ENCODE measurements at places on chromosomes 5 and 9. TPM values are rescaled to one million over a fixed set of nuclear protein-coding genes. Genes with fewer than 3 reads are reported as not detected.
A peak's percentile ranks its signal among the peaks of the same experiment; 100 is the strongest.

The CSF1R gene
- 0.22 TPM for total RNA-seq

The AQP7 gene
- total RNA-seq: 0.17 TPM

The TLR4 gene
- total RNA-seq: 12.5 TPM

The AMBP gene
- 0.10 TPM for total RNA-seq

The NPR3 gene
- 0.52 TPM for total RNA-seq

The C5orf46 gene
- total RNA-seq: 10.0 TPM

The PPP3R2 gene
- not detected for total RNA-seq

The COL15A1 gene
- 2.9 TPM for total RNA-seq

The PCDHA9 gene
- not detected for total RNA-seq

The C1QTNF2 gene
- total RNA-seq: 2.5 TPM

GRCh38 chr5:137024044-137024443 is 475.1 kb downstream of the SPOCK1 start:
- DNase-seq: no peak

- DNase-seq: no peak
These were observed 236.9 kb upstream of the NFIL3 start for GRCh38 chr9:91660521-91660920.

DNA sequence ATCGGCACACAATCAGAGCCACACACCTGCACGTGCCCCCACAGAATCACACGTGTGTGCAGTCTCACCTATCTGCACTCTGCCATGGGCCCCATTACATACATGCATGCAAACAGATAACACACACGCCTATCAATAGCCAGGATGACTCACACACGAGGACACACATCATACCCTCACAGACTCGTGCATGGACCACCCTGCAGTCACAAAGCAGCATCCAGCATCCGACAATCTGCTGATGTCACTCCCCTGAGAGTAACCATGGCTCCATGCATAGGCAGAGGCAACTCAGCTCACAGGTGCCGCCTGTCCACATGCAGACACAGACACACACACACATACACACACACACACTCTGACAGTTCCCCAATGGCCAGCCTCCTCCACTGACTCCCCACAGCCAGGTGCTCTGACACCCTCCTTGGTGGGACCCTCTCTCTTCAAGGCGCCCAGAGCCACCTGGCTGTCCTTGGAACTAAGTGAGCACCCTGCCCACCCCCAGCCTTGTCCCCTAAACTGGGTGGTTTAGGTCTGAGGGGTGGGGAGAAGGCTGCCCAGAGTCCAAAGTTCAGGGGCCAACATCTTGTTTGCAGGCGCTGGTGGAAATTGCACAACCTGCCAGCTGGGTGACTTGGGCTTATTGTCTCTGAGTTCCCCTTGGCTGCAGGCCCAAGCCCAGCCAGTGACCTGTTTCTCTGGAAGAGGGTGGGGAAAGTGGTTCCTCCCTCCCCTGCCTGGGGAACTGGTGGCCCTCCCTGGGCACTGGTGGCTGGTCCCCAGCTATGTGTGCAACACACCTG is 34.6 kb upstream of the NEK6 start:
- DNase-seq: peak; percentile 72

DNA sequence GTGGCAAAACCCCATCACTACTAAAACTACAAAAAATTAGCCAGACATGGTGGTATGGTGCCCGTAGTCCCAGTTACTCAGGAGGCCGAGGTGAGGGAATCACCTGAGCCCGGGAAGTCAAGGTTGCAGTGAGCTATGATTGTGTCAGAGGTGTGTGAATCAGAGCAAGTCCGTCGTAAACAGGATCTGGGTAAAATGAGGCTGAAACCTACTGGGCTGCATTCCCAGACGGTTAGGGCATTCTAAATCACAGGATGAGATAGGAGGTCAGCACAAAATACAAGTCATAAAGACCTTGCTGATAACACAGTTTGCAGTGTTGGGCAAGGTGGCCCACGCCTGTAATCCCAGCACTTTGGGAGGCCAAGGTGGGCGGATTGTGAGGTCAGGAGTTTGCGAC is 1.9 kb upstream of the CLTB start:
- peak; percentile 47 for DNase-seq

DNA sequence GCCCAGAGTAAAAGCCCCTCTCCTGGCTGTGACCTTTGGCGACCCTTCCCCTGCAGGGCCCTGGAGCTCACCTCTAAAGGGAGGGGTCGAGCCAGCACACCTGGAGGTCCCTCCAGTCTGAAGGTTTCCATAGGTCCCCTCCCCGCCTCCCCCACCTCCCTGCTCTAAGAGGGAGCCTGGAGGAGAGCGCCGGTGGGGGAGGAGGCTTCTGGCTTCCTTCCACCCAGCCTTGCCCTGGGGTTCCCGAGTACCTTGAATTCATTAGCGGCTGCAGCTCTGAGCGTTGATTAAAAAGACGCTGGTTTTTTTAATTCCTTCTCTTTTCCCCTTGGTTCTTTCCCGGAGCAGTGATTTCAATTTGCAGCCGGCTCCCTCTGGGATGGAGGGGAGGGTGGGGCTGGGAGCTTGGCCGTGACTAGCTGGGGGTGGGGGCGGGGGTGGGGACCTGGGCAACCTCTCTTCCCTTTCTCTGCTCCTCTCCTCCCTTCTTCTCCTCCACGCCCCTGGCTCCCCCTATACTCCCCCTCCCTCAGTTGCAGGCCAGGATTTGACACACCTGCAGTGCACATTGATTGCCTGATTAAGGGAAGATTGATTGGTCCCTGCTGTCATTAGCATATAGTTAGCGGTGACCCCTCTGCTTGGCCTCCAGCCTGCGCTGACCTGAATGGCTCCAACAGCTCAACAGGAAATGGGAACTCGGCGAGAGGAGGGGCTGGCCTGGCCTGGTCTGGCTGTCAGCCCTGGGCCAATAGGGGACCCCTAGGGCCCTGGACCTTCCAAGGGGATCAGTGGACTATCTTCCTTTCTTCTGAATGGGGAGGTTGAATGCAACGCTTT is 67.5 kb upstream of the RAPGEF1 start:
- DNase-seq: no peak

GRCh38 chr5:144742361-144742760 is 571.7 kb downstream of the KCTD16 start:
- no peak for DNase-seq

DNA sequence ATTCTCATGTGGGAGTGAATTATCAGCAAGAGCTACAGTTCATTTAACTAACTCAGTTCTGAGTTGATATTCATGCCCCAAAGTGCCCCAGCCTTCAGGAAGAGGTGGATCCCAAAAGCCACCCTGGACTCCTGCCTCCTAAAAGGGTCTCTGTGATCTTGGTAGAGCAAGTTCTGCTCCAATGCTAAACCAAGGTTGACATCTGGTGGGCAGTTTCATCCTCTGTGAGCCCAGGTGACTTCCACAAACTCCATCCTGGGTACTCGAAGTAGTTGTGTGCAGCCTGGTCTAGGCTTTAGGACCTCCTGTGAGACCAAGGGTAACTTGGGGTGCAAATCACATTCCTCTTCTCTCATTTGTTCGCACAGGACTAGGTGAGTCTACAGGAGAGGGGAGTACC is 816.8 kb downstream of the MTRR start:
- DNase-seq: peak; percentile 6

GRCh38 chr5:139710319-139711066 is 62.3 kb downstream of the CXXC5 start:
- DNase-seq: peak; percentile 90

- DNase-seq: no peak
These were observed 119.8 kb upstream of the PPP1R26 start for GRCh38 chr9:135359764-135360163.

- no peak for DNase-seq
These were observed 50.6 kb downstream of the FBXL7 start for GRCh38 chr5:15550502-15551112.

DNA sequence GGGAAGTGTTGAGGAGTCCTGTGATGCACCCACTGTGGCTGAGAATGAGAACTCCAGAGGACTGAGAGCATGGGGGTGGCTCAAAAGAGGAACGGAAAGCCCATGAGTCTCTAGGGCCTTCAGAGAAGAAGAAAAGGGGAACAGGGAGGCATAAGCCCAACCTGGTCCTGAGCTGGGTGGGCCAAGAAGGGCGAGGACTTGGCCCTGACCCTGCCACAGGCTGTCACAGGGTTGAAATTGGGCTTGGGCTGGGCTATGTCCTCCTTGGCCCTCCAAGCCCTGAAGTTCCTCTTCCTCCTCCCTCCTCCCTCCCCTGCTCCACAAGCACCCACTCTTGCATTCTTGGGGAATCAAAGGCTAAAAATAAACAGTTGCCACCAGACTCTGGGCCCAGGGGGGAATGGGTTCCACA is 49.3 kb upstream of the PPARGC1B start:
- no peak for DNase-seq

GRCh38 chr9:120336753-120337090 is 243.2 kb downstream of the CDK5RAP2 start:
- DNase-seq: no peak

- no peak for DNase-seq
These were observed 349.4 kb downstream of the SH3GL2 start for GRCh38 chr9:17928228-17928627.

- peak; percentile 4 for DNase-seq
These were observed 348.4 kb upstream of the FTMT start for GRCh38 chr5:121503111-121503840.

- DNase-seq: no peak
These were observed 14.7 kb upstream of the SLC9A3 start for GRCh38 chr5:538801-539468.

- no peak for DNase-seq
These were observed 147.4 kb upstream of the PUM3 start for GRCh38 chr9:2991292-2991691.

- peak; percentile 15 for DNase-seq
These were observed 23.9 kb downstream of the ISOC1 start for GRCh38 chr5:129118405-129118804.

GRCh38 chr9:1837453-1838084 is 177.6 kb upstream of the SMARCA2 start:
- DNase-seq: peak; percentile 36

GRCh38 chr9:106643211-106643930 is 219.6 kb upstream of the ZNF462 start:
- DNase-seq: no peak

DNA sequence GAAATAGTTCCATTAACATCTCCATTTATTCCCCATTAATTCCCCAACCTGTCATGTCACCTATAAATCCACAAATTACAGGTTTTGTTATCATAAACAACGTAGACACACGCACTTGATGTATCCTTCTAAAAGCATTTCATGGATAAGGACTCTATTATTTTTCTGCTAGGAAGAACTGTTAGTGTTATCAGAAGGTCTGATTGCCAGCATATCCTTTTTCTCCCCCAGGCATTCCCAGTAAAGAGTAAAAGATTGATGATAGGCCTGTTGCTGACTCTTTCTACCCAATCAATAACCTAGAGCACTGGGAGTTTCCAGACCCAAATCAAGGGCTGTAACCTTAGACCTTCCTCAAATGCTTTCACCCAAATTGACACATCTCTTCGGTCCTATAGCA is 60.8 kb downstream of the RFK start:
- no peak for DNase-seq

- DNase-seq: no peak
These were observed 782.6 kb downstream of the TLE1 start for GRCh38 chr9:80906728-80907127.

GRCh38 chr9:113502427-113503034 is 39.0 kb downstream of the RGS3 start:
- DNase-seq: no peak

GRCh38 chr5:107670932-107671741 is at the start of gene EFNA5:
TSS of gene EFNA5 (minus strand) at chr5:107670937.
- peak; percentile 62 for DNase-seq

GRCh38 chr9:94142353-94142752 is 58.1 kb downstream of the PTPDC1 start:
- DNase-seq: no peak

DNA sequence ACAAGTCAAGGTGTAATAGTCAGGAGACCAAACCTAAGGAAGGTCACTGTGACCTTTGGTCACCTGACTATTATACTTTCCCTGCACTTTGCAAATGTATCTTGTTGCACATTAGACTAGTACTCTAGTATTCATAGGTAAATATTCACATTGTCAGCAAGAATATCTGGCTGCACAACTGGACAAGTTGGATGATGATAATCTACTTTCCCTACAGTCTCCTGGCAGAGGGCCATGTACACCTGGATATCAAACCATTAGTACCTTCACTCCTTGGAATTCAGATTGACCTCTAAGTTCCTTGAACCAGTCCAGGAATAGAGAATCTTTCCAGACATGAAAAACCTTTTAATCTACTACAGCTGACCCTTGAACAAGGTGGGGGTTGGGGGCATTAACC is 344.8 kb downstream of the DEPDC1B start:
- DNase-seq: no peak

- DNase-seq: peak; percentile 62
These were observed 21.8 kb upstream of the ANKRD18A start for GRCh38 chr9:38641985-38642864.

DNA sequence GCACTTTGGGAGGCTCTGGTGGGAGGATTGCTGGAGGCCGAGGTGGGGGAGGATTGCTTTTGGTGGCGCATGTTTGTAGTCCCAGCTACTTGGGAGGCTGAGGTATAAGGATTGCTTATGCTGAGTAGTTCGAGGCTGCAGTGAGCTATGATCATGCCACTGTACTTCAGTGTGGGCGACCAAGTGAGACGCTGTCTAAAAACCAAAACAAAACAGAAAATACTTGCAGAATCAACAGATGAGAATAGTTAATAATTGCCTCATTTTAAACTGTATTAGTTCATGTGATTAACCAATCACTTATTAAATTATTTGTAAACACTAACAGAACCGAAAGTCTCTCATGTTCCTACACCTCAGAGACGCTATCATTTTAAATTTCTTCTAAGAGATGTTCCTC is 118.1 kb downstream of the CCDC171 start:
- DNase-seq: no peak

- DNase-seq: no peak
These were observed 108.9 kb downstream of the MARCHF3 start for GRCh38 chr5:126921241-126922091.

DNA sequence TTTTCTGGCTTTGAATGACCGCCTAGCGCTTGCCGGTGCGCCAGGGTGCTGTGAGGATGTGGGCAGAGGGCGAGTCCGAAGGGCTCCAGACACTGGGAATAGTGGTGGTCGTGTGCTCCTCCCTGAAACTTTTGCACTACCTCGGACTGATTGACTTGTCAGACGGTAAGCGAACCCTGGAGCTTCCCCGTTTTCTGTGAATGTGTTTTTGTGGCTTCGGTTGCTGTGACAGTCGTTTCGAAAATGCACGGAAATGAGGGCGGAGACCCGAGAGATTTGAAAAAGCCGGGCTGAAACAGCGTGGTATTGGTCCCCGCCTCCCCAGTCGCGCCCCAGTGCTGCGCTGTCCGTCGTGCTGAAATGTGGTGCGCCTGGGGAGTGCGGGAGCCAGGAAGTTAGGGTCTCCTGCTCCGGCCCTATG is 102.5 kb upstream of the GABRP start:
- DNase-seq: peak; percentile 25

GRCh38 chr5:164203581-164204225 is 698.3 kb downstream of the MAT2B start:
- no peak for DNase-seq

- no peak for DNase-seq
These were observed 53.7 kb downstream of the TGFBR1 start for GRCh38 chr9:99158629-99159028.

GRCh38 chr5:128274441-128274840 is 190.9 kb downstream of the SLC12A2 start:
- DNase-seq: no peak

- DNase-seq: peak; percentile 63
These were observed 40.7 kb upstream of the CLPTM1L start for GRCh38 chr5:1385395-1386273.

Data from M059J (cell line).